ENCODE measurements at places on chromosomes 1 and 21.
A peak's percentile ranks its signal among the peaks of the same experiment; 100 is the strongest.

- DNase-seq = no peak
These were observed 70.3 kb upstream of the MROH9 start for GRCh38 chr1:170864876-170865538.

- DNase-seq = no peak
These were observed 10.6 kb upstream of the SLC19A1 start for GRCh38 chr21:45552696-45553391.

- DNase-seq = peak; percentile 17
These were observed 12.5 kb upstream of the SPOCD1 start for GRCh38 chr1:31828341-31828740.

GRCh38 chr1:150985179-150985825 is 3.2 kb downstream of the ANXA9 start:
- DNase-seq = no peak

DNA sequence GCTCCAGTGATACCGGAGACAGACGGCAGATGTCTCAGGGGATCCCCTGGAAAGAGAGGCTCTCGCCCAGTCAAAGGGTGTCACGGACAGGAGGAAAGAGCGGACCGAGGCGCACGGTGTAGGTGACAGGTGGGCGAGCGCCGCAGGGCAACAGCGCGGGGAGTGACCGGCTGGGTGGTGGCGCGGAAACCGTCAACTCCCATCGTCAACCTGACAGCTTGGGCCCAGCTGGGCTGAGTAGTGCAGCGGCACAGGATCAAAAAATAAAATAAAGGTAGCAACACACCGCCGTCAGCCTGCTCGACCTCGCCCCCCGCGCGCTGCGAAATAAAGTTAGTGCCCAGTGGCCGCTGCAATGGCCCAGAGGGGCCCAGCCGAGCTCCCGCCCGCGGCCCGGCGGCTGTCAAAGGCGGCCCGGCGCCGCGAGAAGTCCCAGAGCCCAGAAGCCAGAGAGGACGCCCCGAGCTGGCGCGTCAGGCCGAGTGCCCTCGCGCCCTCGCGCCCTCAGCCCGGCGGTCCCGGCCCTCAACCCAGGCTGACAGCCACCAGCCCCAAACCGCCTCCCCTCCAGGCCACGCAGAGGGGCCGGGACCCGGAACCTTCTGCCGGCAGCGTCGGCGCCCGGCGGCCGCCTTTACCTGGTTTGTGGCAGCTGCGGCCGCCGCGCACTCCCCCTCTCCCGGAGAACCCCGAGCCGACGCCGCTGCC is at the start of gene LYST:
TSS of gene LYST (minus strand) at position 702 of the 708 bp plus-strand sequence. CDS start 36,489 bp downstream, outside the sequence.
- no peak for DNase-seq

GRCh38 chr1:182671750-182672486 is 12.5 kb downstream of the RGS8 start:
- no peak for DNase-seq

GRCh38 chr1:64488862-64489261 is 18.9 kb downstream of the CACHD1 start:
- no peak for DNase-seq

- no peak for DNase-seq
These were observed 14.9 kb downstream of the SLC9A1 start for GRCh38 chr1:27139980-27140379.

Data from MV-4-11 (cell line).